ENCODE measurements at places on chromosomes 16 and 17.

- DNase-seq: no peak
Measured at GRCh38 chr17:80946449-80946848, 45.2 kb upstream of the CHMP6 start.

DNA sequence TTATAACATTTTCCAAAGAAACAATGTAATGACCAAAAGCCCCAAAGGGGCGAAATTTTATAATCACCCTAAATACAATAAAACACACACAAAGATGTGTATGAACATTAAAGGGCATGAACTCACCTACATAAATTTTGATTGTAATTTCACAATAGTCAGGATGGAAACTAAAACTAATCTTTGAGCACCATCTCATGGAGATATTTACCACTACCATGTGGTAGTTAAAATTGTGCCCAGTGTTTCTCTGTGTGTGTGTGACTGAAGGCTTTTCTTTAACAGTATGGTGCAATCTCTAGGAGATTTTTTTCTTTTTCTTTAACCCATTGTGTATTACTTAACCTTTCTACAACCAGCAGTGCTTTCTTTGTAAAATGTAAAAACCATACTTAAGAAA is 19.7 kb upstream of the MEIOC start:
- DNase-seq: peak; percentile 54

DNA sequence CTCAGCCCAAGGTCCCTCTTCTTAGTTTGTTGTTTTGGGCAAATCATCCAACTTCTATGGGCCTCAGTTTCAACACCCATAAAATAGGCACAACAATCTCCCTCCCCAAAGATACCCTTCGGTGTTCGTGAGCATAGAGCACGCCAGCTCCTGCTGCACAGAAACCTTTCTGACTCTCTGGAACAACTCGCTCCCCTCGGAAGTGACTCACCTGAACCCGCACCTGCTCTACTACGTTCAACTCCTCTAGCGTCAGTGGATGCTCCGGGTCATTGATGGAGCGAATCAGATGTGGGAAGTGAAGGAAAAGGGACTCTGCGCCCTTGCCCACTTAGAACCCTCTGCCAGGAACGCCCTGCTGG is 445 bp downstream of the CIAO2B start:
- no peak for DNase-seq

DNA sequence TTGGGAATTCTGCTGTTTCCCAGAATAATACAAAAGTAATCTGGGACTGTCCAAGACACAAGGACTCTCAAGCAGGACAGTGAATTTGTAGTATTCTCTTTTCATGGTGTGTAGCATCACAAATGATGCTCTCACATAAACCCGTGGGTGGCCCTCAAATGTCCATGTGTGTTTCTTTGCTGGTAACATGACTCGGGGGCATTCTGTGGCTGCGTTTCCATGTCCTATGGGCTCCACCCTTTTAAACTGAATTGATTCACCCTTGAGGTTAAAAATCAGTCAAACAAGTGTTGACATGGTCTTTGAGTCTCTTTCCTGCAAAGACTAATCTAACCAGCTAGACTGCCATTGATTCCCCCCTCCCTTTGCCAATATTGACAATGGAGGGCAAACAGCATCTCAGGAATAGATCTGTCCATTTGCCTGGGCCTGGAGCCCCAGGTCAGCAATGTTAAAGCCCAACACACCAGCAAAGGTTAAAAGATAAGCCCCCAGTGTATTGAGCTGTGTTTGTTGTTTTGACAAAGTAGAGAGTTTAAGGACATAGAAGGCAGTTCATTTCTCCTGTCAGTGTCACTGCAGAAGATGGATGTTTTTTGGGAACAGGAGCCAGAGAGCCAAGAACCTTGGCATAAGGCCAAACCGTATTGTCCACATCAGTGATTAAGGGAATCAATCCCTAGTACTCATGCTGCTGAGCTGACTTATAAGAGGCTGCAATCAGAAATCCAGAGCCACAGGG is 117.1 kb upstream of the COX10 start:
- peak; percentile 16 for DNase-seq

GRCh38 chr17:5820721-5821456 is 236.6 kb upstream of the NLRP1 start:
- DNase-seq: no peak

DNA sequence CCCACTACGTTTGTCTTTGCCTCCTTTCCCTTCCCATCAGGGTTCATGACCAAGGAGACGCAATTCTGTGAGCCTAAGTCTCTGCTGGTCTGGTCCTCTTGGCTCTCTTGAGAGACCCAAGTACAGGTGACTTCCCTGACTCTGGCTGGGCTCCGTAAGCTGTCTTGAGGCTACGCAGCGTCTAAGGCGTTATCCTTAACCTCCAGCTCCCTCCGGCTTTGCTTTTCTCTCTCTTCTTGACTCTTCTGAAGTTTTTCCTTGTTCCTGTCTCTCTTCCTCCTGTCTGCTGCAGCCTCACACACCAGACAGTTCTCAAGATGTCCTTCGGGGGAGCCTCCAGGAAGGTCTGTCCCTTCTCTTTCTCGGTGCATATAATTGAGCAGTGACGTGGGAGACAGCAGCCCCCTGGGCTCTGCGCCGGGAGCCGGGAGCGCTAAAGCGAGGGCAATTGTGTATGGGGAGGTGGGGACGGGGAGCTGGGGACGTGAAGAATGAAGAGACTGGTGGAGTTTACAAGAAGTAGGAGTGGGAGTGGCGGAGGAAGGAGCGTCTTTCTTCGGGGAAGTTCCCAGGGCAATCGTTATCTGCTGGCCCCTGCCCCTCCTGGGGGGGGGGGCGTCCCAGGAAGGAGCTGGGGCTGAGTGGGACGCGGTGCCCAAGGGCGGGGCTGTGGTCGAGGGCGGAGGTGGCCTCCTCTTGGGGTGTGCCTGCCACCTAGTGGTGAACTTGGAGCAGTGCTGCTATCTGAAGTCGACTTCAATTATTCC is 6.9 kb upstream of the PIRT start:
- DNase-seq: peak; percentile 70

DNA sequence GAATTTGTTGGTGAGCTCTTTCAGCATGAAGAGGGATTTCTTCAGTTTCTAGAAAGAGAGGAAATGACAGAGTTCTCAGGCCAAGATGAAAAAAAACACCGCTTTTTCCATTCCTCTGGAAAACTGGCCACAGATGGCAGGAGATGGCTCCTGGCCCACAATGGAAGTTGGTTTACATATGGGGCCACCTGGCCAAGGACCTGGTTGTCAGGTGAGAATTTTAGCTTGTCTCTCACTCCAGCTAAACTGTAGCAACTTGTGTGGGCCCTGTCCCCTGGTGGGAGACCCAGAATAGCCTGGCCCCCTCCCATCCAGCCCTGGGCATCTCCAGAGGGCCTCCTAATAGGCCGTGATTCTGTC is 33.6 kb downstream of the LGALS9 start:
- DNase-seq: no peak

- DNase-seq: no peak
Measured at GRCh38 chr16:29646947-29647346, 16.1 kb upstream of the SPN start.

GRCh38 chr16:54335230-54335629 is 48.6 kb upstream of the IRX3 start:
- no peak for DNase-seq

DNA sequence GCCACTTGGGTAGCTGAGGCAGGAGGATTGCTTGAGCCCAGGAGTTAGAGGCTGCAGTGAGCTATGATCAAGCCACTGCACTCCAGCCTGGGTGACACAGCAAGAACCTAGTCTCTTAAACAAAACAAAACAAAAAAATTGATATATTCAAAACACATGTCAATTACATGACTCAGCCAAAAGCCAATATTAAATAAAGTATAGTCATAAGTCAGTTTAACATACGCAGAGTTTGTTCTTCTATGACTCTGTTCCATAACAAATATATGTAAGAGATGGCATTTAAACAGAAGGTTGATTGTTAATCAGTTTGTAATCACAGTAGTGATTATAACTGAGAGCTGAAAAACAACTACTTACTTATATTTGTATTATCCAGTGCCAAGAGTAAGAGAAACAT is 106.5 kb downstream of the CDH8 start:
- no peak for DNase-seq

DNA sequence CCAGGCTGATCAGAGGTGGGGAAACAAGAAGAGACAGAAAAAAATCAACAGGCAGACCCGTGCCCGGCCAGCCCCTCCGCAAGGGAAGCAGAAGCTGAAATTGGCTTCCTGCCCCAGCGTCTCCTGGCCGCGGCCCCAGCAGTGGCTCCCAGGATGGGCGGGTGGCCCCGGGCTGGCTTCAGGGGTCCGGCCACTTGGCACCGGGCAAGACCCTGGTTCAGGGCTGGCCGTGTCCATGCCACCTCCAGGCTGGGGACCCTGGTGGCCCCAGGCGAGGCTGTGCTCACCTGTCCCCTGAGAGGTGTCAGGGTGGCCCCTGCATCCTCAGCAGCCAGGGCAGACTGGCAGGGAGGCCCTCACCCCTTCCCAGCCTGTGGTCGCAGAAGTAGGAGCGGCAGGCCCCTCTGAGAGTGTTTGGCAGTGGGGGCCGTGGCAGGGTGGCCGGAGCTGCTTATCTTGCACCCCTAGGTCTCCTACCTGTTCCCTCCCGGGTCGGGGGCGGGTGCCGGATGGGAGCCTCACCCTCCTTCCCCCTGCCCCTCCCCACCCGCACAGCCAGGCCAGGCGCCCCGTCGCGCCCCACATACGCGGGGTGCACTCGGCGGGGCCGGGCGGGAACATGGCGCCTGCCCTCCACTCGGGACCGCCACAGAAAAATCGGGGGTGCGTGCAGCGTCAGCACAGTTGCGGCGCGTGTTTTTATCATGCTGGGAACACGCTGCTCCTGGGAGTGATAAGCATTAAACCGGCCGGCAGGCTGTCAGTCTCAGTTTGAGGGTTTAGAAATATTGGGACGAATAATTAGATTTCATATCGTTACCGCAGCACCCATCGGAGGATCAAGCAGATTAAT is 46.7 kb upstream of the ZC3H18 start:
- no peak for DNase-seq

GRCh38 chr17:2708585-2709182 is 2.9 kb downstream of the CLUH start:
- DNase-seq: no peak

DNA sequence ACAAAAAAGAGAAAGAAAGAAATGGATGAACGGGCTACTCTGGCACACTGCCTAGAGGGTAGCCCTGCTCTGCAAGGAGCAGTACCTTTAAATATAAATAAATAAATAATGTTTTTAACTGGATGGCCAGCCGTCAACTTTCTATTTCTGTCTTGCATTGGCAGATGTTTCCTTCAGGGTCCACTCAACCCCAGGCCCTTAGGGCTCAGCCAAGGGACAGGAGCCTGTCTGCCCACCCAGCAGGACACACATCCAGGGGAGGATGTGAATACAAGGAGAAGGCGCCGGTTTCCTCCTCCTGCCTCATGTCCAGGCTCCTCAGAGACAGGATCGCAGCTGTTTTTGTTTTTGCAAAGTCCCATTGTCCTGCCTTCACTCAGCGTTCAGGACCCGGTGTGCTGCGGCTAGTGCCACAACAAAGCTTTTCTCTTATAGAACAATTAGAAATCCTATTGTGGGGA is 22.6 kb downstream of the TTYH2 start:
- DNase-seq: no peak

DNA sequence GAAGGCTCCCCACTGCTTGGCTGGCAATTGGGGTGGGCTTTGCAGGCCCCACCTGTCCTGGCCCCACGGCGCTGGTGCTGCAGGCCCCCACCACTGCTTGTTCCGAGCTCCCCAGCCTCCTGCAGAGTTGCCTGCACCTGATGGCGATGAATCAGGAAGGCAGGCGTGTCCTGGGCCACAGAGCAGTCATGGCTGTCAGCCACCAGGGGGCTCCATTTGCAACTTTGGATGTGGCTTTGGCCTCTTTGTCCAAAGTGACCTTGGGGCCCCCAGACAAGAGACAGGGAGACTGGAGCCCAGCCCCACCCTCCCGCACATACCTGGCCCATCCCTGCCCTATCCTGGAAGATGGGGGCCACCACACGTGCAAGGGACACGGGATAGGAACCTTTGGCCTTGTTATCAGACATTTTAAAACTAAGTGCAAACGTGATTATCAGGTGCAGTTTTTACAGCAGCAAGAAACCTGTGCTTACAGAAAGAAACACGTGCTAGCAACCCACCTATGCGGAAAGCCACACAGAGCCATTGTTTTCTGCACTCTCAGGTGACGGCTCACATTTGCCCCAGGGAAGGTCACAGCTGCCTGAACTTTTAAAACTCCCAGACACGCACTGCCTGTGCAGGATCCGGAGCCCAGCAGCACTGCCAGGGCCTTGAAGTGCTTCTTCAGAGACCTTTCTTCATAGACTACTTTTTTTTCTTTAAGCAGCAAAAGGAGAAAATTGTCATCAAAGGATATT is at the start of gene DNASE1:
DNASE1 (plus strand) TSS at position 443 of the 743 bp plus-strand sequence. CDS start 683 bp downstream, outside the sequence.
- peak; percentile 63 for DNase-seq

- peak; percentile 85 for DNase-seq
Measured at GRCh38 chr17:36740157-36740556, 138.8 kb downstream of the MRM1 start.

Data from SK-N-DZ (cell line).